ENCODE measurements at places on chromosomes 6 and 20. TPM values are rescaled to one million over a fixed set of nuclear protein-coding genes. Genes with fewer than 3 reads are reported as not detected.

Gene SIRPD
- not detected for total RNA-seq

Gene BTN1A1
- not detected for total RNA-seq

Gene FAM120B
- total RNA-seq: 20.1 TPM

Gene GRM4
- not detected for total RNA-seq

DNA sequence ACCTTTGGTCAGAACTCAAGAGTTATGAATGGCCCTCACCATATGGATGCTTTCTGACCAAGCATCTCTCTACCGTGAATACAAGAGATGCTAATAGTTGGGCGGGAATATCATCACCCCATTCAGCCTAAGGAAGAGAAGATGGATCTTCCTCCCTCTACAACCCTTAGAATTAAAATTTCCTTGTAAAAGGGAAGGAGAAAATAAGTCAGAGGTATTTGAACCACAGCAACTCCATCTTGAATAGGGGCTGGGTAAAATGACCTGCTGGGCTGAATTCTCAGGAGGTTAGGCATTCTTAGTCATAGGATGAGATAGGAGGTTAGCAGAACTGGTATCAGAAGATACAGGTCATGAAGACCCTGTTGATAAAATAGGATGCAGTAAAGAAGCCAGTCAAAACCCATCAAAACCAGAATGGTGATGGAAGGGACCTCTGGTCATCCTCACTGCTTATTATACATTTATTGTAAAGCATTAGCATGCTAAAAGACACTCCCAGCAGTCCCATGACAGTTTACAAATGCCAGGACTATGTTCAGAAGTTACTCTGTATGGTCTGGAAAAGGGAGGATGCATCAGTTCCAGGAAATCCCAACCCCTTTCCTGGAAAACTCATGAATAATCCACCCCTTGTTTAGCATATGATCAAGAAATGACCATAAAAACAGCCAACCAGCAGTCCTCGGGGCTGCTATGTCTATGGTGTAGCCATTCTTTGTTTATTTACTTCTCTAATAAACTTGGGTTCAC lies 101.2 kb downstream of the DTNBP1 start:
- no peak overlapping the region for H3K4me3 ChIP-seq
- no peak overlapping the region for H3K27ac ChIP-seq
- no peaks in the 10 kb centered on the region for H3K4me1 ChIP-seq
- no peaks in the 10 kb centered on the region for H3K27me3 ChIP-seq
- no peak for DNase-seq
- H3K36me3 ChIP-seq: no peaks in the 10 kb centered on the region

DNA sequence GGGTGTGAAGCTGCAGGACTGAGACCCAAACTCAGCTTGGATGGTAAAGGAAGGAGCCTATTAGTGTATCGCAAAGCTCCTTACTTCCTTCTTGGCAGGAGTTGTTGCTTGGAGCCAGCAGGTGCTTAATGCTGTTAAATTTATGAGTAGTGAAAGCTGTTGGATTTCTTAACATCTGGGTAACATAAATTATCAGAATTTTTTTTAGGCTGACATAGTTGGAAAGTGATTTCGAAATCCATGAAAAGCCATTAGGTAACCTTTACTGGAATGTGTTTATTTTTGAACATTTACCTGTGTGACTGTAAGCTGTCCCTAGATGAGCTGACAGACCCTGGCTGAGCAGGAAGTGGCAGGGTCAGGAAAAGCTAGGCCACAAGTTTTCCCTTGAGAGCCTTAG lies 470.4 kb upstream of the SLC35B3 start:
- no peak overlapping the region for H3K27ac ChIP-seq
- DNase-seq: no peak
- H3K27me3 ChIP-seq: no peaks in the 10 kb centered on the region
- H3K4me1 ChIP-seq: no peaks in the 10 kb centered on the region

DNA sequence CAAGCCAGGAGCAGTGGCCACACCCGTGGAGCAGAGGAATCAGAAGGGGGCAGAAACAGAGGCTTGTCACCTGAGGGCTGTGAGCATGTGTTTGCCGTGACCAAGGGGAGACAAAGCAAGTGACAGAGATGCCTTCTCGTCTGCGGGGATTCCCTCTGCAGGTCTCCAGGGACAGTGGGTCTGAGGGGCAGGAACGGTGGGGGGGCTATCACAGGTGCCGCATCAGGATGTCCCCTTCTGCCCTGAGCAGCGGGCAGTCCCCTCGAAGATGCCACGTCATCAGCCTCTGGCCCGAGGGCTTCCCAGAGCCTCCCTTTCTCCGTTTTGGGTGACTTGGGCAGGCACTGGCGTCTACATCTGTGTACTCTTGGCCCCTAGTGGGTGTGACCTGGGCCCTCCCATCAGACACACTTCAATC lies 338.7 kb downstream of the PREX1 start:
- no peaks in the 10 kb centered on the region for H3K4me1 ChIP-seq
- no peak for DNase-seq
- H3K36me3 ChIP-seq: no peaks in the 10 kb centered on the region
- H3K27ac ChIP-seq: no peak overlapping the region
- H3K4me3 ChIP-seq: no peak overlapping the region
- H3K27me3 ChIP-seq: peaks cover 58% of the 10 kb centered on the region

GRCh38 chr6:45483501-45483900 lies 105.8 kb upstream of the SUPT3H start:
- no peak for DNase-seq
- H3K4me3 ChIP-seq: no peak overlapping the region
- no peaks in the 10 kb centered on the region for H3K36me3 ChIP-seq

GRCh38 chr6:125722886-125723285 lies 26.5 kb upstream of the HEY2 start:
- no peaks in the 10 kb centered on the region for H3K4me1 ChIP-seq
- no peaks in the 10 kb centered on the region for H3K36me3 ChIP-seq
- no peak for DNase-seq
- H3K27ac ChIP-seq: no peak overlapping the region
- no peak overlapping the region for H3K4me3 ChIP-seq
- no peaks in the 10 kb centered on the region for H3K27me3 ChIP-seq

GRCh38 chr6:25966711-25967110 lies 4.1 kb downstream of the TRIM38 start:
- peaks cover 62% of the 10 kb centered on the region for H3K36me3 ChIP-seq
- H3K27ac ChIP-seq: no peak overlapping the region
- no peak for DNase-seq
- H3K4me3 ChIP-seq: no peak overlapping the region
- H3K27me3 ChIP-seq: no peaks in the 10 kb centered on the region

All from left ventricle myocardium inferior (tissue), 1 donor.